Spinal cord (tissue), 10 donors: ENCODE measurements at places on chromosomes 4 and X. TPM values are rescaled to one million over a fixed set of nuclear protein-coding genes. Genes with fewer than 3 reads are reported as not detected.

The SLC49A3 gene
- polyA plus RNA-seq: 1.6 TPM

The MAGED4B gene
- 294 TPM for polyA plus RNA-seq

The OPRPN gene
- not detected for polyA plus RNA-seq

The OR13H1 gene
- not detected for polyA plus RNA-seq

The CCKAR gene
- 0.89 TPM for polyA plus RNA-seq

The PRRG3 gene
- 10.3 TPM for polyA plus RNA-seq

The ZNF182 gene
- polyA plus RNA-seq: 8.6 TPM
